Activated T-helper 1 cell treated with anti-CD3 and anti-CD28 coated beads, Interleukin-2, amount 50 U/mL, for 16 hours (primary cell): ENCODE measurements at places on chromosomes 5 and 9.

DNA sequence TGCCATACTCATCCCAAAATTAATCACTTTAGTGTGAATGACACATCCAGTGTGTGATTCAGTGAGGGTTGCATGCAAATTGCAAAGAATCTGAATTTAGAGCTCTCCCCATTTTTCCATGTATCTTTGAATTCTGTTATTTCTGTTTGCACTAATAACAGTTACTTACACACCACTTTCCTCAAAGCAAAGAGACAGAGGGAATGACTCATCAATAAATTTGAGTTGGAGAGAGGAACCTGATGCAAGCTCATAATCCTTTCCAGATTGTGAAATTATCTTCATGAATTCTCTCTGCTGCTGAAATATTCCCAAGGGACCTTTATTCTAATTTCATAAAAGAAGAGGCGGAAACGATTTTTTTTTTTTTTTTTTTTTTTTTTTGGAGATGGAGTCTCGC, 204.8 kb downstream of the CDH9 start:
- DNase-seq: no peak

DNA sequence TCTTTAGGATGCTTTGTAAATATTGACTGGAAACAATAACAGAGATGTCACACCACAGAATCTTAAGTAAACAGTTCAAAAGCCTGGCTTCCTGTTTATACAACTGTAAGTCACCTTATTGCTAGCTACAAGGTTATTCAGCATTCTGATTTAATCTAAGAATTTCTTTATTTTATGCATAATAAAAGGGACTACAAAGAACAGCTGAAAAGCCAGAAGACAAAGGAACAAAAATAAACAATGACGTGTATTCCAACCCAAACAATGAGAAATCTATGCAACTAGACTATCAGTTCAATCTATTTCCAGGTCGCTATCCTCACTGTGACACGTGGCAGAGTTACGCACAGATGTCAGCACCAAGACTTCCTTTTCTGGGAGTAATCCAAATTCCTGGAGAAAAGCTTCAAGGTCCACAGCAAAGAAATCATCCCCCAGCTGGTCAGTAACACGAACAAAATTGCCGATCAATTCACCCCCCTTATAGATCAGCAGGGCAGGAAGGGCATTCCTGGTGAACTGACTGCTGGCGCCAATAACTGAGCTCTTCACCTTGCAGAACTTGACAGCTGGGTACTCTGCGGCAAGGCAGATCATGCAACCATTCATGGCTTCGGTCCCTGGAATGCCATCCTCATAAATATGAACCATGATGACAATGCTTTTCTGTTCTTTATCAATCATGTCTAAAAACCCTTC, 8.4 kb downstream of the PDCL start:
- no peak for DNase-seq

- DNase-seq: no peak
Observed at GRCh38 chr5:98460536-98460935, 312.9 kb upstream of the RGMB start.

DNA sequence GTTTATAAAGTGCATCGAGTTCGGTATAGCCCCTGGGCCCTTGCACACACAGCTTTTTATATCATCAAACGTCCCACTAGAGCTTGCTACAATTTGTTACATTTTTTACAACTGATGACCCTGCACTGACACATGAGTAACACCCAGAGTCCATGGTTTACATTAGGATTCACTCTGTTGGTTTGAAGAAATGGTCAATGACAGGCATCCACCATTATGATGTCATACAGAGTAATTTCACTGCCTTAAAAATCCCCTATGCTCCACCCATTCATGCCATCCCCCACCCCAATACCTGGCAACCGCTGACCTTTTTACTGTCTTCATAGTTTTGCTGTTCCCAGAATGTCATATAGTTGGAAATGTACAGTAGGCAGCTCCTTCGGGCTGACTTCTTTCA, 130.2 kb downstream of the MED10 start:
- DNase-seq: no peak

DNA sequence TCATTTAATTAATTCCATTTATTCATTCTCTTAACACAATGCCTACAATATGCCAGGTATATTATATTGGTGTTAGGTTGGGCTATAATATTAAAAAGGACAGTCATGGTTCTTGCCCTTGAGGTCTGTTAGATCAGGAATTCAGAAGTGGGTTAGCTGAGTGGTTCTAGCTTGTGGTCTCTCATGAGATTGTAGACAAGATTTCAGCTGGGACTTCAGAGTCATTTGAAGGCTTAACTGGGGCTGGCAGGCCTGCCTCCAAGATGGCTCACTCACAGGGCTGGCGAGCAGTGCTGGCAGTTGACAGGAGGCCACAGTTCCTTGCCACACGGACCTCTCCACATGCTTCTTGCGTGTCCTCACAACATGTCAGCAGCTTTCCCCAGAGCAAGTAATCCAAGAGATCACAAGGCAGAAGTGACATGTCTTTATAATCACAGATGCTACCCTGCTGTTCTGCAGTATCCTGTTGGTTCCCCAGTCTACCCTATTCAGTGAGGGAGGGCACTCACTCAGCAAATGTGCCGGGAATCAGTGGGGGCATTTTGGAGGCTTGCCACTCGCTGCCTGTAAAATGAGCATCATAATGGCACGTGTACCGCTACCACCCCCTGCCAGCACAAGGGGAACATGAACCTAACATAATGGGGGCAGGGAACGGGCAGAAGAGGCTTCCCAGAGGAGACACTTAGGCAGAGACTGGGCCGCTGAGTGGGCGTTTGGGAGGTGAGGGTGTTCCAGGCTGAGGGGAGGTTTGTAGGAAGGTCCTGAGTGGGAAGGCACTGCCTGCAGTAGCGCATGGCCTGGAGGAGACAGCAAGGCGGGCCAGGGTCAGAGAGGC, 70.0 kb downstream of the EXOSC2 start:
- DNase-seq: no peak

GRCh38 chr9:129109537-129109903, 1.1 kb downstream of the CRAT start:
- DNase-seq: no peak

DNA sequence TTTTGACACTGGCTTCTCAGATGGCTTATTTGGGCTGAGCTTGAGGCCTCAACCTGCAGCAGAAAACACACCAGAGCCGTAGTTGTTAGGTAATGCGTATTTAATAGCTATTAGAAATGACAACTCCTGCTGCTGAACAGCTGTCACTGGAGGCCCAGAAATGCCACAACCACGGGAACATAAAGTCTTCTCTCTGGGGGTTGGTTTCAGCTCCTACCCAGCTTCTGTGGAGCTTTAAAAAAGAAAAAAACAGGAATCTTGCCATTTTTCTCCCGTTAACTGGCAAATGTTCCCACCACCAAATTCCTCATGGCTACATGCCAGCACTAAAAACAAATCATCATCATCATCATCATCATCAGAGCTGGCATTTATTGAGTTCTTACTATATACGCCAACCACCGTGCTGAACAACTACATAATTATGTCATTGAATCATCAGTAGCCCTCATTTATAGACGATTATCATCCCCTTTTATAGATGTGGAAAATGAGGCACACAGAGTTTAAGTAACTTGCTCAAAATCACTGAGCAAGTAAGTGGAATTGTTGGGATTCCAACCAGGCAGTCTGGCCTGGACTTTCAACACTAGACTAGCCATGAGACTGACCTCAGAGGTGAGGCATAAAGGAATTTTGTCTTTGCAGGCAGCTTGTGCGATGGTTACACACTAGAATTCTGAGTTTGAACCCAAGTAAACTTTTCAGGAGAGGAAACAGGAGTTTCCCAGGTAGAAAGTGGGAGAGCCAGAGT, 185.3 kb upstream of the WWC1 start:
- no peak for DNase-seq

DNA sequence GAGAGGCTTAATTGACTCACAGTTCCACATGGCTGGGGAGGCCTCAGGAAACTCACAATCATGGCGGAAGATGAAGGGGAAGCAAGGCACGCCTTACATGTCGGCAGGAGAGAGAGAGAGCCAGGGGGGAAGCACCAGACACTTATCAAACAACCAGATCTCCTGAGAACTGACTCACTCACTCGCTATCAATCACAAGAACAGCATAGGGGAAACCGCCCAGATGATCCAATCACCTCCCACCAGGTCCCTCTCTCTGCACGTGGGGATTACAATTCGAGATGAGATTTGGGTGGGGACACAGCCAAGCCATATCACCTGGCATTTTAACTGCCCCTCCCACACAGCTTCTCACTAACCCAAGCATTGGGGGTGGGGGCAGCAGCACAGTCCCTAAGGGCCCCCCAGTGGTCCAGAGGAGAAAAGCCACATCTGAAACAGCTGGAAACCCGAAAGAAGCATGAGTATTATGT, 76.1 kb upstream of the ASS1 start:
- no peak for DNase-seq

DNA sequence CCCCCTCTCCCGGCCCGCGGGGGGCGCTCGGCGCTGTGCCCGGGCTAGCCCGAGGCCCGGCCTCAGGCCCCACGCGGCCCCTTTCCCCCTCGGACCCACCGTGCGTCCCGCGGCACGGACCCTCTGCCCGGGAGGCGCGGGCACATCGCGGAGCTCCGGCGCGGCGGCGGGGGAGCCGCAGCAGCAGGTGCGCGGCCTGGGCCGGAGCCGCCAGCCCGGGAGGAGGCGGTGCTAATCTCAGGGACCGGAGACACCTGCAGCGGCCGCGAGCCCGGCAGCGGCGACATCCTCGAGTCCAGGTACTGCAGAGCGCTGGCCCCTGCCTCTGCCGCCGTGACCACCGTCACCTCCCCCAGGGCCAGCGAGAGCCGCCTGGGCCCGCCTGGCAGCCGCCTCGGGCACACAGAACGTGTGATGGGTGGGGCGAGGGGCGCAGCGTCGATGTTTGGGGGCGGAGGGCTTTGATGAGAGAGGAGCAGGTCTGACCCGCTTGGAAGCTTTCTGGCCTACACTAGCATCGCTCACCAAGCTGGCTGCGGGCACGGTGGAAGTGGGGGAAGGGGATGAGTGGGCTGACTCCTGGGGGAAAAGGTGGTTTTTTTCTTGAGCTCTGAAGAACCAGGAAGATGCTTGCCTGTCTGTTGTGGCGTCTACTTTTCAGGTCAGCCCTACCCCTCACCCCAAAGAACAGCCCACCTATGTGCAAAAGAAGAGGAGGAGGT, 524 bp downstream of the CYFIP2 start:
- DNase-seq: no peak

DNA sequence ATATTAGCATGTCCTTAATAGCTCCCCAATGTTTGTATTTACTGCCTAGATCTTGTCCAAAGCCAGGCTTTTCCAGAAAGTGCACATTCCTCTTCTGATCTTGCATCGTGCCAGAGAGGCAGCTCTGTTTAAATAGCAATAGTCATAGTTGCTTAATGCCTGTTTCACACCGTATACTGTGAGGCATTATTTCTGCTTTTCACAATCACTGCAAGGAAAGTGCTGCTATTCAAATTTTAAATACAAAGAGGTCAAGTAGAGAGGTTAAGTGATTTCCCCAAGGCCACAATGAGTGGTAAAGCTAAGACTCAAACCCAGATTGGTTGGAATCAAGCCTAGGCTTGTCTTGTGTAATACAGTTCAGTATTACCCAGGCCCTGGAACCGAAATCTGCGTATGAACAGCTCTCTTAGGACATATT, 153.6 kb downstream of the SNX18 start:
- DNase-seq: no peak

GRCh38 chr5:110702704-110703103, 23.8 kb downstream of the TMEM232 start:
- no peak for DNase-seq

DNA sequence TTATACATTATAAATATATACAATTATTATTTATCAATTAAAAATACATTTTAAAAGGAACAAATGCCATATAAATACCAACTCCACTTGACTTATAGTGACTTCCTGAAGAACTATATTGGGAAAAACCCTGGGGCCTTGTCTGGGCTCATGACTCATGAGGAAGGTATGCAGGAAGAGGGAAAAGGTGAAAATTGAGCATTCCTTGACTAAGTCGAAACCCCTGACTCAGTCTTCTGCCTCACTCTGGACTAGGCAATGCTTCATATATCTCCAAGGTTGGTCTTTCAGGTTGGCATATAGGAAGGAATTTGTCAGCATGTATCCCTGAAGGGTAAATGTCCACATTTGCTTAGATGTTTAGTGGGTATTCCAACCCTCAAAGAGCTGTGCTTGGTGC, 78.5 kb downstream of the SH3TC2 start:
- DNase-seq: no peak

- no peak for DNase-seq
Observed at GRCh38 chr5:116876240-116876840, 301.7 kb upstream of the SEMA6A start.

DNA sequence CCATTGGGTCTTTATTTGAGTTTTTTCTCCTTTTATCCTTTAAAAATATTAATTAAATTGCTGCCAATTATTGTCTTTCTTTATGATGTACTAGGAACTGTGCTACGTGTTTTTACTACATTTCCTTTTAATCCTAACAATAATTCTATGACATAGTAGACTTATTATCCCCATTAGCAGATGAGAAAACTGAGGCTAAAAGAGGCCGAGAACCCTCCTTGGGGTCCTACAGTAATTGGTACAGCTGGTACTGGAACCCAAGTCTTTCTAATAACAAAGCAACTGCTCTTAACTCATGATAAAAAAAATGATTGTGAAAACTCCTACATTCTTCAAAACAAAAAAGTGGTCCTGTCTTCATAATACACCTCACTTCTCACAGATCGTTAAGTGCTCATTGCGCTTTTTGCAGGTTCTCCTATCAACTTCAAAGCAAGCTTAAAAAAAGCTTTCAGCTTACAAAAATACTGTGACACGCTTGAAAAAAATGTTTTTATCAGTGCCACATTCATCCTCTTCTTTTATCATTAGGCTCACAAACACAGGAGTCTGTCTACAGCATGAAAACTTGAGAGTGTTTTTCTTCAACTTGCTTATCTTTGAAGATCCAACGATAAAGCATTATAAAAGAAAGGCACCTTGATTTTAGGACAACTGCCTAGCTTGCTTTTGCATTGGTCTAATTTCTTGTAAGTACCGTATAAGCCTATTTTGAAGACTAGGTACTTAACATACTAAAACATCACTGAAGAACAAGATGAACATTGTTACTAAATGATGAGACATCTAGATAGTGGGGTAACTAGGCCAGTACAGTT, 32.4 kb downstream of the FYB1 start:
- no peak for DNase-seq
